Activated T-cell treated with anti-CD3 and anti-CD28 coated beads, Interleukin-2, amount 50 U/mL, for 72 hours (primary cell): ENCODE measurements at places on chromosomes 11 and 22.

DNA sequence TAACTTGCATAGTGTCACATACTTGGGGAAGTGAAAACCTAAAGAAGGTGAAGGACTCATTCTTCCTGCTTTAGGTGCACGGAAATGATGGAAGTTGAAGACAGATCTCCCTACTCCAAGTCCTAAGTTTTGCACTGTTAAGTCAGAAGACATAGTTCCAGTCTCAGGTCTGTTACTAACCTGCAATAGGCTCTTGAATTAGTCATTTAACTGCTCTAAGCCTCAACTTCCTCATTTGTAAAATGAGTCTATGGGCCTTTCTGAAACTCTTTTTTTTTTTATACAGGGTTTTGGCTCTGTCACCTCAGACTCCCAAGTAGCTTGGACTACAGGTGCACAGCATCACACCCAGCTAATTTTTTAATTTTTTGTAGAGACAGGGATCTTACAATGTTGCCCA is 30.8 kb upstream of the POU2AF1 start:
- no peak for DNase-seq

- DNase-seq: no peak
Measured at GRCh38 chr11:90818196-90818745, 595.4 kb upstream of the CHORDC1 start.

DNA sequence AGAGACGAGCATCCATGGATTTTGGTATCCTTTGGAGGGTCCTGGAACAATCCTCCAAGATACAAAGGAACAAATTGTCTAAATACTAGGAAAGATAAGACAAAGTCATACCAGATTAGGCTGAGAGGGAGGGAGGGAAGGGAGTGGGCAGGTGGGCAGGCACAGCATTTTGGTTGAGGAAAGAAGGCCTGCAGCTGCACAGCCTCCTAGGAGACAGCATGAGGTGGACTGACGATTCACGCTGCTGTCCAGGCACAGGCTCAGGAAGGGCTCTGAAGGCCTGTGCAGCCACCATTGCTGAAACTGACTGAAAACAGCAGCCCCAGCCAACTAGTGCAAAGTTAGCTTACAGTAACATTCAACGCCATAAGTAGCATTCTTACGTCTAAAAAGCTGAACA is 64.7 kb downstream of the PACSIN2 start:
- DNase-seq: no peak

- DNase-seq: no peak
Measured at GRCh38 chr11:111921541-111922230, 3.0 kb downstream of the C11orf52 start.
